ENCODE measurements at places on chromosomes 12 and 14.

- no peak for DNase-seq
Observed at GRCh38 chr12:127479256-127479655, 787.7 kb upstream of the TMEM132C start.

DNA sequence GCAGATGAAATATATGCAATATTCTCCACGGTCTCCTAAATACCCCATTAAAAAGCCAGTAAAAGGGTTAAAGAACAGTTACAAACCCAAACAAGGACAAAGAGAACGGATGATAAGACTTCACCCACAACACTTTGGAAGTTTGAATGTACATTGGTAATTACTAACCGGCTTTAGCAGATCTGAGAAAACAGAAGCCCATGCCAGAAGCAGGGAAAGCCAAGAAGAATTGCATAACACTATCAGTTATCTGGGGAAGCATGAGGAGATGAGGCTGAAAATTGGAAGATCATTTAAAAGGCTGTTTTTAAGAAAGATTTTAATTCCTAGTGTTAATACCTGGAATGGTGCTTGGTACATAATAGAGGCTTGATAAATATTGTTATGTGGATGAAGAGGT lies 55.6 kb upstream of the MYBPC1 start:
- no peak for DNase-seq

- no peak for DNase-seq
Observed at GRCh38 chr14:96811985-96812667, 14.9 kb downstream of the VRK1 start.

- no peak for DNase-seq
Observed at GRCh38 chr14:63345826-63346225, 27.1 kb upstream of the GPHB5 start.

- DNase-seq: no peak
Observed at GRCh38 chr12:52632656-52633055, 14.3 kb upstream of the KRT73 start.

DNA sequence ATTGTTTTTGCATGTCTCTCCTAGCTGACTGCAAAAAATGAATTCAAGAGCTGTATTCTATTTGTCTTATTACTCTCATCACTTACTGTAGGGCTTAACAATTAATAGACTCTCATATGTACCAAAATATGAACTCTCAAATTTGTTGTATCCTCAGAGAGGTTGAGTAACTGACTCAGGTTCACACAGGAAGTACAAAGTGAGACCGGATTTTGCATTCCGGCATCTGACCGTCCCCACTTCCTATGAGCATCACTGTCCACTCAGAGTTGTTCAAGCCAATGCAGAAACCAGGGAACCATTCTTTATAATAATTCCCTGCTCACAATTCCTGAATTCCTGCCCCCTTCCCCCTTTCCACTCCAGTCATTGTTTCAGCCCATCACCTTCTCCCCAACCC lies 113.3 kb upstream of the AMIGO2 start:
- DNase-seq: no peak

- no peak for DNase-seq
Observed at GRCh38 chr12:14901228-14901562, 15.5 kb upstream of the MGP start.
